ENCODE measurements at places on chromosomes 3 and 15.

DNA sequence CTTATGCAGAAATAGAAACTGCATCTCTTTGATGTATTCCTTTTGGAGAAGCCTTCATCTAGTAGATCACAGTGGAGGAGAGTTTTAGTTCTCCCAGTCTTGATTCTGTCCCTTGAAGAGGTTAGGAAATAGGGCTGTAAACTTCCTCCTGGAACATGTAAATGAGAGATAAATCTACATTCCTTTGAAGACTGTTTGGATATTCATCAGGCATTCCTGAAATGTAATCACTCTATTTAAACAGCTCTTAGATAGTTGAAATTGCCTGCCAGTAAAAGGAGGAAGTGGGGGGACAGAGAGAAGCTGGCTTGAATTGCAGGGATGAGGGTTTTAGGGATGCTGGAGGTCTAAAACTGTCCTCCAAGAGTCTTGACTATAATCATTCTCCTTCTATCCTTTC lies 254.3 kb upstream of the LRRC3B start:
- DNase-seq = no peak

DNA sequence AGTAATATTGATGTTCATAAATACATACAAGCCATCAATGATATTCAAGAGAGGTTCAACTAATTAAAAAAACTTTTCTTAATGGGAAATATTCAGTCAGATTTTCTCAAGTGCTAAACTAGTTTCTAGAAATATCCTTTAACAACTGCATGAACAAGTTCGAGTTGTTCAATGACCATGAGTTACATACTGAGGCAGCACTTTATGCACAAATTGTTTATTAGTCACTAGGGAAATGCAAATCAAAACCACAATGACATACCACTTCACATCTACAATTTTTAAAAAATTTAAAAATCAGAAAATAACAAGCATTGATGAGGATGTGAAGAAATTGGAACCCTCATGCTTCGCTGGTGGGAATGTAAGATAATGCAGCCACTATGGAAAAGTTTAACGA lies 62.4 kb downstream of the RAD18 start:
- DNase-seq = no peak

- DNase-seq = no peak
These were observed 88.4 kb upstream of the RPL32 start for GRCh38 chr3:12929801-12930200.

GRCh38 chr3:61936344-61936937 lies 375.1 kb downstream of the PTPRG start:
- peak; percentile 58 for DNase-seq

DNA sequence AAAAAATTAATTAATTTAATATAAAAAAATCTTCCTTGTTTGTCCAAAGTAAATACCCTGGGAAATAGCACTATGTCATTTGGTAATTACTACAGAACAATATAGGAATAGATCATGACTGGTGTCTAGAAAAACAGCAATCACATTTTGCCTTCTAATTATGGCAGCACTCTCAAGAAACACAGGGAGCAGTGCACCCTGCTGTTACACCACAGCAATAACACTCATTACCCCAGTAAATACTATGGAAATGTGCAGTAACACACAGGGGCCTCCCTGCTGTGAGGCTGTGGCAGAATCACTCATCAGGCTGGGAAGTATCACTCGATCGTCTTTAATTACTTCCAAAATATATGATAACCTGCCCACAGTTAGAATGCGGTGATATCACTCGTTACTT lies 646.0 kb downstream of the TUSC7 start:
- no peak for DNase-seq

DNA sequence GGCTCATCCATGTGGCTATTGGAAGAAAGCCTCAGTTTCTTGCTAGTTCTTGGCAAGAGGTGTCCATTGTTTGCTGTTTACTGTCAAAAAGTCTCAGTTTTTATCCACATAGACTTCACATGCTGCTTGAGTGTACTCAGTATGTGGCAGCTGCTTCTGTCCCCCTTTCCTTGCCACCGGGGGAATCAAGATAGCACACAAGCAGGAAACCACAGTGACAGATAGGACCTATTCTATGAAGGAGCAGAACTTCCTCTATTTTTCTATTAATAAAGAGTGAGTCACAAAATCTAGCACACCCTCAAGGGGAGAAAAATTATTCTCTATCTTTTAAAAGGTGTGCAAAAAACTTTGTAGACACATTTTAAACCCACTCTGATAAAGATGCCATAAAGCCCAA lies 121.4 kb upstream of the GMNC start:
- DNase-seq = no peak

DNA sequence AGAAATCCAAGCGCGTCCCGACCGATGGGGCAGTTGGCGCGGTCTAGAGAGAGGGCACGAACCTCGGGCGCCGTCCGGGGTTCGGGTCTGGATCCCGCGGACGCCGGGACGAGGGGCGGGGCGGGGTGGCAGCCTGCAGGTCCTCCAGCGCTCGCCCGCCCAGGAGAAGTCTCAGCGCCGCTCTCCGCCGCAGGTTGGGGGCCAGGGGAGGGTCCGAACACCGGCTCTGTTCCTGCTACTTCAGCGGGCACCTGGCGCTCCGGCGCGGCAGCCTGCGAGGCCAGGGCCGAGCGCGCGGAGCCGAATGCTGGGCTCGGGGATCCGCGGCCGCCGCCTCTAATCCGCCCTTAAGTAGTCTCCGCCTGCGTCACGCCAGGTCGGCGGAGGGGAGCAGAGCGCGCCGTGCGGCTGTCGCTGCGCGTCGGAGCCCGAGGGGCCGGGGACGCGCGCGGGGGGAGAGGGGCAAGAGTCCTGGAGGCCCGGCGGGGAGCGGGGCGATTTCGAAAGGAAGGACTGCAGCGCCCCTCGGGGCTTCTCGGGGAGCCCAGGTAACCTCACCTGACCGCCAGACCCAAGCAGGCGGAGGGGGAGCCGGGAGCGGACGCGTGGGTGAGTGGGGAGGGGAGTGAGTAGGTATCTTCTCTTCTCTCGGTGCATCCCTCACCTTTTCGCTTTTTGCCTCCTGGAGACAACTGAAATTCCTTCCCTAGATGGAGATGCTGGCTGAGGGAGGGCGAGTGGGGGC lies at the start of gene GJD2:
Gene GJD2, minus strand, starts transcription at position 325 of the 745 bp plus-strand sequence. CDS start 510 bp downstream, outside the sequence.
- DNase-seq = no peak

- DNase-seq = no peak
These were observed 475.4 kb downstream of the AGBL1 start for GRCh38 chr15:86555098-86555497.

GRCh38 chr3:66140743-66141372 lies 79.9 kb upstream of the SLC25A26 start:
- DNase-seq = peak; percentile 36

DNA sequence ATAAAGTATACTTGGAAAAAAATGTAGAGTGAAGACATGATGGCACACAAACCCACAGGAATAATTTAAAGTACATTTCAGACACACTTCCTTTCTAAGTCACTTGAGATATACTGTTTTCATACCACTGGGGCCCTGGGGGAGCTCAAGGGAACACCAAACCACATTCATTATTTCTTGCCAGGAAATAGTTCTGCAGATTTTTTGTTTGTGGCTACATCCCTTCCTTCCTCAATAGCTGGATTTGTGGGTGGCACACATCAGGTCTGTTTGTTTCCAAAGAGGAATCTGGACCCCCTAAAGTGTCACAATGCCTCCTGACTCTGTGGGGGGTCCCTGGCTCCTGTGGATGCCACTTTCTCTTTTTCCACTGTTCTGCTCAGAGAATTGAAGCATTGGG lies 153.5 kb upstream of the COL8A1 start:
- no peak for DNase-seq

DNA sequence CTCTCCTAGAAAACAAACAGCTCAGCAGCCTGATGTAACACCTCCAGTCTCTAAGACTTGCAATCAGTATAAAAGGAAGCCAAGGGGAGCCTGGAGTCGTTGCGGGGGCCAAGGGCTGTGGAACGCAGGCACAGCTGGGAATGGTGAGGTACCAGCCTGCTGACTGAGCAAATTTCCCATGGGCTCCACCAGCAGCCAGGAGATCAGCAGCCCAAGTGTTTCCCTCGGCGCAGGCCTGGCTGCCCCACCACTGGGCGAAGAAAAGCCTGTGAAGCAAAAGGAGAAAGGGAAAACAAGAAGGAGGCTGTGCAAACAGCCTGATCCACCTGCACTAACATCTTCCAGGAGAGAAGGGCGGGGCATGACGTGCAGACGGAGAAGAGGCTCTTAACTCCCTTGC lies 155.3 kb downstream of the SHQ1 start:
- no peak for DNase-seq

GRCh38 chr3:122298239-122298638 lies 26.8 kb upstream of the CSTA start:
- no peak for DNase-seq

DNA sequence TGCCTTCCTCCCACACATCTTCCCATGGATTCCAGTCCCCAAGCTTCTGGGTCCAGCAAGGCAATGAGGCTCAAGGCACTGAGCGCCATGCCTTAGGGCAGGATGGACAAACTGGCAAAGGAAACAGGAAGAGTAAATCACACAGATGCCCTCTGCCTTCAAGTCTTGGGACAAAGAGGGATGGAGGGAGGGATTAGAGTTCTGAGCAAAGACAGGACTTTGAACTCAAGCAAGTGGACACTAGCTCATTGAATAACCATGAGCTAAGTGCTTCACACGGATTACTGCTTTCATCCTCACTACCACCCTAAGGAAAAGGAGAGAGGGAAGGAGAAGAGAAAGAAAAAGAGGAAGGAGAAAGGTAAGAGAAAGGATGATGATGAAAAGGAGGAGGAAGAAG lies 7.6 kb upstream of the THBS1 start:
- DNase-seq = no peak

GRCh38 chr3:53236112-53236841 lies 19.5 kb downstream of the TKT start:
- peak; percentile 91 for DNase-seq

GRCh38 chr15:89171136-89172072 lies 50.0 kb downstream of the RLBP1 start:
- peak; percentile 66 for DNase-seq

GRCh38 chr15:85973584-85974347 lies 105.9 kb upstream of the AGBL1 start:
- DNase-seq = no peak

DNA sequence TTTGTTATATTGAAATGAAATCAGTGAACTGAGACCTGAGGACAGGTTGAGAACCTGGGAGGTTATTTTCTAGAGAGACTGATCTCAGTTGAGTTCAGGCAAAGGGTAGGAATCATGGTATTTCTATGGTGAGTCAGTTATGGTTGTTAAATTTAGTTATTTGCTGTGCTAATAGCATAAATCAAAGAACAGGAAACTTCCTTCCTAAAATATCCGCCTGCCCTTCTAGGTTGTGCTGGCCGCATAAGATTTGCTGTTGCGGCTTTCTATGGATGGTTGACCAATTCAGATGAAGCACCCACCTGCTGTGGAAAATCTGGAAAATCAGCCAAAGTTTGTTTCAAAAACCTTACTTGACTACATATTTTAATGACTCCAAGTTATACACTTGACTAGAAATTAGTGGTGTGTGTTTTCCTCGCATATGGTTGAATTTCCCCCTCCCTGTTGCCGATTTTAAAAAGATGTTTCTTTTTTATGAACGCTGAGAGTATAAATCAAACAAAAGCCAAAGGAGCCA lies 52.6 kb downstream of the PLCL2 start:
- DNase-seq = no peak

DNA sequence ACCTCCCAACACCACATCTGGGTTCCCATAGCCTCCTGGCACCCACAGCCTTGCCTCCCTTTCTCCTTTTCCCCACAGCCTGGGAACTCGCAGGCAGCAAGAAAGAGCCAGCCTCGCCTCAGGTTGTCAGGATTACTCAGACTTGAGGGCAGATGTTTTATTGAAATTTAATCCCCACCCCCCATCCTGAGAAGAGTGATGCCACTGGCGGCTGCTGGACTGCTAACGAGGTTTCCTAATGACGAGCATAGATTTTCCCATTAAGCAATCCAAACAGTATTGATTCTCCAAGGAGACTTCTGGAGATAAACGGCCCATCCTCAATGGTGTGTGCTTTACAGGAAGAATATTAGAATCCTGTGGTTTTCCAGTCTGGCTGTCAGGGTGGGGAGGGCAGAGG lies 13.7 kb downstream of the SHF start:
- no peak for DNase-seq

GRCh38 chr3:177833332-177833731 lies 636.0 kb upstream of the TBL1XR1 start:
- no peak for DNase-seq

GRCh38 chr3:63993653-63994079 lies 29.6 kb downstream of the PSMD6 start:
- DNase-seq = peak; percentile 73

- DNase-seq = peak; percentile 59
These were observed 81.7 kb downstream of the TAMM41 start for GRCh38 chr3:11764931-11765363.

DNA sequence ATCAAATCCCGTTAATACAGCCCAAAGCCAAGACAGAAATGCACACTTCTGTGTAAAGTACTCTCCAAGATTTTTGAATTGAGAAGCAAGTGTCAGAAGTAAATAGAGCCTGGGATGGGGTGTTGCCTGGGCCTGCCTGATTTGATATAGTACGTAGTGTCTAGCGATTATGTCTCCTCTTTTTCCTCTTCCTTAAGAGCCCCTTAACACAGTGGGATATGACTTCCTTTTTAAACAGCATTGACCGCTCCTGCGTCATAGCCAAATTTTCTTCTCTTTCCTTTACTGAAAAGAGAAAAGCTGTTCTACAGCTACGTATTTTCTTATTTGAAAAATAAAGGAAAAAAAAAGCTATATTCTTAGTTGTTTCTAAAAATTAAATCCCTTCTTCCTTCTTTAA lies 97.7 kb downstream of the PLCL2 start:
- DNase-seq = no peak

GRCh38 chr3:181752202-181752671 lies 40.5 kb downstream of the SOX2 start:
- no peak for DNase-seq

- no peak for DNase-seq
These were observed 75.0 kb downstream of the LRRC28 start for GRCh38 chr15:99326235-99326634.

DNA sequence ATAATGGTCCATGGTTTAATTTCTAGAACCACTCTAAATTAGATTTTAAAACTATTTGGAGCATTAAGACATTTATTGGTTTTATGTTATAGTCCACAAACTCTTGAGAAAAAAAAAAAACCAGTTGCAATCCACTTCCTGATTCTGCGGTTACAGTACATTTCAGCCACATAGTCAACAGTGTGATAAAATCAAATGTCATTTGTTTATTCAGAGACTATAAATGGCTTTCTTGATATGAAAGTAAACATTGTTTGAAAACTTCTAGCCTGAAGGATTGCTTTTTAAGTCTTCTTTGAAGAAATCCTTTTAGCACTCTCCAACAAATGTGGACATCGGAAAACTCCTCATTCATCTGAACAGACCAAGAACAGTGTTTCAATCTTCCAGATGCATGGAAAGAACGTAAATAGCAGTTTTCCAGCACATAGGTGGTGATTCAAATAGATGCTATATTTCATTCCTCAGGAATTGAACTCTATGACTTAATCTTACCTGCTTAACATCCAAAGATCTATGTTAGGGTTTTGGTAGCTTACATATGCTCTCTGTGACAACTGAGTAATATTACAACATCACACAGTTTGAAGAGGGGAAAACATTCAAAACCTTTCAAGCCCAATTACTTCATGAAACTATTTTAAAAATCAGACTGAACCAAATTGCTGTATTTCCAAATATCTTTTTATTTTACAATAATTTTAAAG lies 87.8 kb upstream of the UBE2E2 start:
- peak; percentile 3 for DNase-seq

GRCh38 chr3:34300621-34301020 lies 502.2 kb downstream of the PDCD6IP start:
- no peak for DNase-seq

GRCh38 chr3:30007668-30008067 lies 598.7 kb upstream of the TGFBR2 start:
- DNase-seq = peak; percentile 58

GRCh38 chr3:31980530-31981205 lies 394 bp downstream of the OSBPL10 start:
- peak; percentile 30 for DNase-seq

- no peak for DNase-seq
These were observed 92.9 kb upstream of the AGBL1 start for GRCh38 chr15:85986741-85987140.
